ENCODE measurements at places on chromosomes 7 and 10.

- DNase-seq, result no peak
These were observed 6.3 kb upstream of the PANK1 start for GRCh38 chr10:89651205-89651915.

DNA sequence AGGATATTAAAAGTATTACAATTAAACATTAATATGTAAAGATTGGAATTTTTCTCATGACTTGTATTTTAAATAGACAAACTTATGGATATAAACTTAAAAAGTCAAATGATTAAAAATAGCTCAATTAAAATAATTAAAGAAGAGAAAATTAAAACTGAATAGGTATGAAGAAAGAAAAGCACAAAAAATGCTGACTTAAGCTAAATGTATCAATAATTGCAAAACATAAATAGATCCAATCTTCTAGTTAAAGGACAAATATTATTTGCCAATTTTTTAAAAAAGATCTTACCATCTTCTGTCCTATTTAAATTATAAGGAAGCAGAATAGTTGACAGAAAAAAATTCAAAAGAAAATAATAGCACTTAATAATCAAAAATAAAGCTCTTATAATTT, 646.3 kb upstream of the ANKRD30A start:
- DNase-seq, result no peak

- DNase-seq, result peak; percentile 74
These were observed 48.3 kb downstream of the ZMIZ1 start for GRCh38 chr10:79116801-79117723.

DNA sequence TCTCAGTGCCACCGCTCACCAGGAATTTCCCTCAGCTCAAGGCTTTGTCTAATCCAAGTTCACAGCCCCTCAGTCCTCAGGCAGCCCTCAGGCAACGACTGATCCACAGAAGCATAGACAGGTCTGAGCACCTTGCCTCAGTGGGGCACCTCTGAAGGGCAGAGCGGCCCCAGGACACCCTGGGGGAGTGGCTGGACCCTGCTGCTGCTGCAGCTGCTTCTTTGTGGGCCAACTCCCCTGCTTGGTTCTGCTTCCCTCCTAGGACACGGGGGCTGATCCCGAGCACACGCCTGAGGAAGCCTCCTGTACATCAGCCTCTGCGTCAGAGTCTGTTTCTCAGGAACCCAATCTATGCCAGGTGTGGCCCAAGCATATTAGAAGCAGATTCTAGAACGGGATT, 16.2 kb downstream of the CUZD1 start:
- DNase-seq, result no peak

- peak; percentile 44 for DNase-seq
These were observed 59.7 kb upstream of the RAB11FIP2 start for GRCh38 chr10:118106426-118106825.

DNA sequence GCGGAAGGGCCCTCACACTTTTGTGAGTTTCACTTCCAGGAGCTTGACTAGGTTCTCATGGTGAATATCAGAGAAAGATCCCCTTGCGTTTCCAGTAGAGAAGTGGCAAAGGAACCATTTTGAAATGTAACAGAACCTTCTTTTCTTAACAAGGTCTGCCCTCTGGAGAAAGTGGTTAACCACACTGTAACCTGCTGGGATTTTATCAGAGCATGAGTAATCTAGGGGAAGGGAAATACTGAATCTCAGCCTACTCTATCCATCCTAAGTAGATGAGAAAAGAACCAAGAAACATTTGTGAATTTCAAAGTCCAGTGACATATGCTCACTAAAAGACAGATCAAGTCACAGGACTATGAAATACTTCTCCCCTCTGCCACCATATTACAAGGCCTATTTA, 235.5 kb downstream of the ZEB1 start:
- DNase-seq, result peak; percentile 82

DNA sequence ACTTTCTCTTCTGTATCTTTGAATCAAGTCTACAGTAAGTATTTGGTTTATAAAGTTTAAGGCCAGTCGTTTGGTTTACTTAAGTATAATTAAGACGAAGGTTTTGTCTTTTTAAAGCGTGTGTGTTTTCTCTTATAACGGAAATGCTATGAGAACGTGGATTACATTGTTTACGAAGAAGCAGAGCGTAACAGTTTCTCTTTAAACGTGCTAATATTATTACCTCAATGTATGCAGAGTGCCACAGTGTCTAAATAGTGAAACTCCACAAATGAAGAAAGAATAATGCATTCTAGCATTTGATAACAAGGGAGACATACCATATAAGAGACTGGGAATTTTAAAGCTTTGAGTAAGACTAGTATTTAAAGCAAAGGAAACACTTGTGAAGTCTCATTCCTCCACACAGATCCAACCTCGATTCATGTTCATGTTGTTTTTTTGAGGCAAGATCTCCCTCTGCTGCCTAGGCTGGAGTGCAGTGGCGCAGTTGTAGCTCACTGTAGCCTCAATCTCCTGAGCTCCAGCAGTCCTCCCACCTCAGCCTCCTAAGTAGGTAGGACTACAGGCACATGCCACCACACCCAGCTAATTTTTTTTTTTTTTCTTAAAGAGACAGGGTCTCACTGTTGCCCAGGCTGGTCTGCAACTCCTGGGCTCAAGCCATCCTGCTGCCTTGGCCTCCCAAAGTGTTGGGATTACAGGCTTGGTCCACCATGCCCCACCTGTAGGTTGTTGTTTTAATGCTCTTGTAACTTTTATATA, 75.1 kb downstream of the ANKRD61 start:
- DNase-seq, result peak; percentile 73

DNA sequence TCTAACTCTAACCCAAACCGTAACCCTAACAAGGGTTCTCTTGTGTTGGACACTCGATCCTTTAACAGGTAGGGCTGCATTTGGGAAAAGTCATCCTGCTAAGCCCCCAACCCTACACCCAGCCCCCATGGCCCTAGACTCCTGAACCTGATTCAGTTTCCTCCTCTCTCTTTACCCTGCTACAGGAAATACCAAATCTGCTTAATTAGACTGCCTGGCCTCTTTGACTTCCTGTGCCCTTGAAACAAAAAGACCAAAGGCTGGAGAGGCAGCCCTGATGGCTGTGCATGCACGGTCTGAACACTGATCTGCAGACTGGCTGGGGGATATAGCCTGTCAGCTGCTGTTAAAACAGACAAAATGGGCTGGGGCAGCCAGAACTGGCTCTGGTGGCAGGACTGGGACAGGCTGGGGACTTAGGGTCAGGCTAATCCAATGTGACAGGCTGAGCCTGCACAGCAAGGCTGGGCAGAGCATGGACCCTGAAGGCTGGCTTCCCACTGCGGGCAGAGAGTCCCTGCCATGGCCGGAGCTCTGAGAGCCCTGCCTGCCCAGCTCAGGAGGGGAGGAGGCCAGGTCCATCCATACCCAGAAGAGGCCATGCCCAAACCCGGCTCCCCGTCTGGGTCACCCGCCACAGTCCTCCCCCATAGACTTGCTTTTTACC, 51.0 kb upstream of the MSMB start:
- no peak for DNase-seq

DNA sequence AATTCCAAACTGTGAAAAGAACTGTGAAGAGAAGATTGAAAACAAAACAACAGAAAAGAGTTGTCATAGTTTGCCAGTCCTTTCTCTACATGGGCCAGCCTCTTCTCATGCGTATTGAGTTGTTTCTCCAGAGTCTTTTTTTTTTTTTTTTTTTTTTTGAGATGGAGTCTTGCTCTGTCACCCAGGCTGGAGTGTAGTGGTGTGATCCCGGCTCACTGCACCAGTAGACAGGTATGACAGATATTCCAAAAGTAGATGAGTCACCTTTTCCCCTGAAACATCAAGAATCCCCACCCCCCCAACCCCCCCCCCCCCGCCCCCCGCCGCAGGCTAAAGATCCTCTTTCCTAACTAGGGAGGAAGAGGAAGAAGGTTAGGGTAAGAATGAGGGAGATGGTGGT, 15.6 kb upstream of the KMT2C start:
- no peak for DNase-seq

GRCh38 chr7:100588438-100588837, 2.3 kb downstream of the FBXO24 start:
- no peak for DNase-seq

GRCh38 chr7:22181663-22182062, 175.3 kb downstream of the RAPGEF5 start:
- DNase-seq, result no peak

DNA sequence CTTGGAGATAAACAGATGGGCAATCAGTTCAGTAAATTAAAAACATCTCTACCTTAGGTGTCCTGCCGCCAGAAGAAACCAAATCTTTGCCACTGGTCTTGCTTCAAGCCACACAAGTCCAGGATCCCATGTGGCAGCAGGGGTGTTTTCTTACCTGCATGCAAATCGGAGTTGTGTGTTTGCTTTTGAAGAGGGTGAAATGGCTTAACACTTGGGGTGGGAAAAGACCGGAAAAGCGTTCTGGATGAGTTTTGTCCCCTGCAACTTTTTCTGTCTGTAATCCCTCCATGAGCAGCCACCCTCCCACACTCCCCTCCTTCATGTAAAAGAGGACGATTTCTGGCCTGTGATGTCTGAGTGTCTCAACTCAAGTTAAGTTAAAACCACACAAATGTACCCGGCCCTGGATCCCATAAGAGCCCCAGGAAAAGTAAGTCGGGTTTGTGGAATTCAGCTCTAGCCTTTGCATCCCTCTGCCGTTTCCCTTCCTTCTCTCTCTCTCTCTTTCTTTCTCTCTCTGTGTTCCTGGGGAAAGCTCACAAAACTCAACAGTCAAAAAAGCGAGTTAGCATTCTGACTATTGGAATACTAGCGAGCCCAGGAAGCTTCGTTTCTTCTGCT, 178.5 kb downstream of the TCF7L2 start:
- DNase-seq, result peak; percentile 41

GRCh38 chr7:135193615-135194081, 17.7 kb downstream of the WDR91 start:
- DNase-seq, result no peak

DNA sequence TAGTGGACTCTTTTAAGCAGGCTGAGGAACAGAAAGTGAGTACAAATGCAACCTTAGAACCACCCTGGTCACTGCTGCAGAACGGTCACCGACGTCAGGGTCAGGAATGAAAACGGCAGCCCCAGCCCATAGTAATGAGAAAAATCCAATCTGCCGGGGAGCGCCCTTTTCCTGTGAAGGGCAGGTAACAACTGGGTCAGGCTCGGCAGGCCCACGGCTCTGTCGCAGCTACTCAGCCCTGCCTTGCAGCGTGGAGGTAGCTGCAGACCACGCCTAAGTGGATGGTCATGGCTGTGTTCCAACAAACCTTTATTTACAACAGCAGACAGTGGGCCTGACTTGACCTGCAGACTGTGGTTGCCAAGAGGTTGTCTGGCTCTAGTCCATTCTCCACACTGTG, 563.2 kb downstream of the DNAJB6 start:
- no peak for DNase-seq

GRCh38 chr10:69228151-69228550, 8.0 kb downstream of the HKDC1 start:
- no peak for DNase-seq

DNA sequence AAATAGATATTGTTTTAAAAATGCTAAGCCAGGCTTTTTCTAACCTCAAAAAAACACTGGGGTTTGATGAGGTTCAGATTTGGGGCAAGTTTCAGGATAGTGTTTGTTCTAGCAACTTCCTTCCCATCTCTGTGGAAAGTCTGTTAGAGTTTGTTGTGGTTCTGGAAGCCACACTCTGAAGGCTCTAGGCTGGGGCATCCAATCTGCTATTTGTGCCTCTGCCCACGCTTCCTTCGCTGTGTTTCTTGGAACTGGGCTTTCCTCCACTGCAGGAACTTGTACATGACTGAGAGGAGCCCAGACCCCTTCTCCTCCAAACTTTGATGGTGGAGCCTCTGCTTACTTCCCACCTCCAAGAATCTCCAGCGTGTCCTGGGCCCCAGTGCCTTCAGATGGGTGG, 108.5 kb upstream of the SLC25A13 start:
- no peak for DNase-seq

DNA sequence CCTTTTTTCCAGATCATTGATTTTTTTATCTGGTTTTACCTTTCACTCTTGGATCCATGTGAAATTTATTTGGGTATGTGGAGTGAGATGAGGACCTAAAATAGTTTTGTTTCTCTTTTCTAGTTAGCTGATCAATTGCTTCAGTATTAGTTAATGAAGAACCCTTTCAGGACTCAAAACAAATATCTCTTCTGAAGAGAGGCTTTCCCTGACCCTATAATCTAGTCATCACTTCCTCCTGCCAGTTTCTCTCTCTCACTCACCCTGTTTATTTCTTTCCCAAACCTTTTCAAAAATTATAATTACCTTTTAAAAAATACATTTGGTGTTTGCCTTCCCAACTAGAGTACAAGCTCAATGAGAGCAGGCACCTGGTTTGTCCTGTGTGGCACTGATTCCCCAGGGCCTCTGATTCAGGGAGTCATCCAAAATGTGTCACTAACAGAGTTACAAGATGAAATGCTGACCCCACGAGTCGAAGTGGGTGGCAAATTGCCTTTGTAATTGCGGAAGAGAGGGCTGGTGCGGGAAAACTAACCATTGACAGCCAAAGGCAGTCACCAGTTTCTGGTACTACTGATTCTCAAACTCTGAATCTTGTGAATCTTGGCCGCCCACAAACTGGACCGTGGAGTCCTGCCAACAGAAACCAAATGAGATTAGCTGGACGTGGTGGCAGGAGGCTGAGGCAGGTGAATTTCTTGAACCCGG, 2.4 kb downstream of the TMEM140 start:
- DNase-seq, result no peak

GRCh38 chr10:88164471-88164870, 301.0 kb downstream of the PTEN start:
- no peak for DNase-seq

GRCh38 chr10:28580825-28581224, 47.9 kb downstream of the WAC start:
- no peak for DNase-seq

DNA sequence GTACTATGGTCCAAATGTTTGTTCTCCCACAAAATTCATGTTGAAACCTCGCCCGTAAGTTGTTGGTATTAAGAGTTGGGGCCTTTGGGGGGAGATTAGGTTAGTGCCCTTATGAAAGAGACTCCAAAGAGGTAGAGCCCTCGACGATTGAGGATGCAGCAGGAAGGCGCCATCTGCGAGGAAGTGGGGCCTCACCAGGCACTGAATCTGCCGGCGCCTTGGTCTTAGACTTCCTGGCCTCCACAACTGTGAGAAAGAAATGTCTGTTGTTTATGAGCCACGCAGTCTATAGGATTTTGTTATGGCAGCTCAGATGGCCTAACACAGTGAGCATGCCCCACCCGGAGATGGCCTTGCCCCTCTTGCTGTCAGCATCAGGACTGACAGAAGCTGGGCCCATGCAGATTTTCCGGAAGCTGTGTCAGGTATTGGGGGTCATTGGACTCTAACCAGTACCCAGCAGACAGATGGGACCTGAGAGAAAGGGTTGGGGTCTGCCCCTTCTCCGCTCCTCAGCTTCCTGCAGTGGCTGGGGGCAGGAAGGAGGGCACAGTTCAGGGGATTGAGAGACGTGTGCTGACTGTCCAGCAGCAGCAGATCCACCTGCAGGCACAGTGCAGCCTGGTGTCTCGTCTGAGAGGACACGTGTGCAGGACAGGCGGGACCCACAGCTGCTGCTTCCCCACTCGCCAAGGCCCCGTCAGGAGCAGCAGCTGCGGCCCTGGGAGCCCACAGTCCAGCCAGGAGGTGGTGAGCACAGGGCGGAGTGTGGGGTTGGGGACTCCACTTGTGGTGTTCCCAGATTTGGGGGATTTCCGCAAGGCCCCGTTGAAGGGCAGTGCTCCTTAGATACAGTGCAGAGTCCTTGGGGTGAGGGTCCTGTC, 47.8 kb downstream of the MGMT start:
- no peak for DNase-seq

Data from fibroblast of the aortic adventitia (primary cell).